ENCODE measurements at places on chromosomes 3 and 15.

DNA sequence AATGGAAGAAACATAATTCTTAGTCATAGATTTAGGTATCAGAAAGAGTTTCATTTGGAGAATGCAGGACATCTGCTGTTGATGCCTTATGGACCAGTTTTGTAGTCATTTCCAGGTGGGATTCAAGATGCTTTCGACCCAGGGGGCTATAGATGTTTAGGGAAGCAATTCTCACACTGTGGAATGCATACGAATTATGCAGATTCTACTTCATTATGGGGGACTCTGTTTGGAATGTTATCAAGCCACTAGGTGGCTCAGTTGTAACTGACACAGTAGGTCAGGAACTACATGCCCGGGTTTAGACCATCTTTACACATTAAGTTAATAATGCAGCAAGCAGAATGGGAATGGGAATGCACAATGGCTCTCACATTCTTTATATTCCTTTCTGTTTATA is 1359.8 kb downstream of the ZPLD1 start:
- DNase-seq: no peak

DNA sequence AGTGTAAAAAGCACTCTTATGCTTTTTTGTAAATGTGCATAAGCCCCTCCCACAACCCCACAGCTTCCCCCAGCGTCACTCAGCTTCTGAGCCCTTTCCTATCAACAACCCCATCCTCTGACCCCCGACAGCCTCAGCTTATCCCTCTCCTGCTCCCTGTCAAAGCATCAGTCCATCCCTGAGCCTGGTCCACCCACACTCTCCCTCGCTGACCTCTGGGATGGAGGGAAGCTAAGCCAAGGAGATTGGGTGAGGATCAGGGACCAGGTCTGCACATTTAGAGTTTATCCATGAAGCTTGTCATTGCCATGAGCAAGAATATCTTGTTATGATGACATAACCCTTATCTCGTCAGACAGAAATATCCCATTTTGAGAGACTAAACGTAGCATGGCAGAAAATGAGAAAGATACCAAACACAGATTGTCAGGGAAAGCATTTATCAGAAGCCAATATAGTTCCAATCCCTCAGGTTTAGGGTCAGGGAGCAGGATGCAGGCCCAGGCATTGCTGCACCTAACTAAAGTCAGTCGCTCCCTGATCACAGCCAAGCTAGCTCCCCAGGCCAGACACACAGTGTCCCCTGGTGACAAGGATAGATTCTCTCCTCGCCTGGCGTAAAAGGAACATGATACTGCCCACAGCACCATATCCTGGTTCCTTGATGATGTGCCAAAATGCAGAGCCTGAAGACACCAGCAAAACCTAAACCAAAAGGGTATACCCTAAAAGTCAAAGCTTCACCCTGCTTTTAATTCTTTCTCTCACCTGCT is 66.9 kb downstream of the DCLK3 start:
- no peak for DNase-seq

DNA sequence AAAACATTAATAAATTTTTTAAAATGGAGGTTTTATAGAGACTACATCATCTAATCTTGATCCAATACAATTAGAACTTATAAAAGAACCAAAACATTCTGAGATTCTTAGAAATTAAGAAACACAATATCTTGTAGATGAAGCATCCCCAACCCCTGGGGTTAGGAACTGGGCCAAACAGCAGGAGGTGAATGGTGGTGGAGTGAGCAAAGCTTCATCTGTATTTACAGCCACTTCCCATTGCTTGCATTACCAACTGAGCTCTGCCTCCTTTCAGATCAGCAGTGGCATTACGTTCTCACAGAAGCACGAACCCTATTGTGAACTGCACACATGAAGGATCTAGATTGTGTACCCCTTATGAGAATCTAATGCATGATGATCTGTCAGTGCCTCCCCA is 36.3 kb downstream of the KNL1 start:
- no peak for DNase-seq

- no peak for DNase-seq
These were observed 441.9 kb downstream of the PLOD2 start for GRCh38 chr3:145719114-145719513.

DNA sequence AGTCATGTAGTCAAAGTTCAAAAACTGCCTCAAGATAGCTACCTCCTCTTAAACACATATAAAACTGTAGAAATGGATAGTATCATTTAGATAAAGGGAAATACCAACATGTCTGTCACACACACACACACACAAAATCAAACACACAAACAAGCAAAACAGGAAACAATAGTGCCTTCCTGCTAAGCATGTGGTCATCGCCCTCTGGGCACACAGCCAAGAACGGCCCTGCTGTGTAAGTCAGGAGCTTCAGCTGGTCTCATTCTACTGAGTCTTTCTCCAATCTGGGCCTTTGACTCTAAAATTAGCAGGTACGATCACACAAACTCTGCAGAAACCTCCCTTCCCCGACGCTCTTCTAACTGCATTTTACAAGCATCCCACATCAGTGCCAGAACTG is 272.2 kb upstream of the CHRNA7 start:
- DNase-seq: no peak

DNA sequence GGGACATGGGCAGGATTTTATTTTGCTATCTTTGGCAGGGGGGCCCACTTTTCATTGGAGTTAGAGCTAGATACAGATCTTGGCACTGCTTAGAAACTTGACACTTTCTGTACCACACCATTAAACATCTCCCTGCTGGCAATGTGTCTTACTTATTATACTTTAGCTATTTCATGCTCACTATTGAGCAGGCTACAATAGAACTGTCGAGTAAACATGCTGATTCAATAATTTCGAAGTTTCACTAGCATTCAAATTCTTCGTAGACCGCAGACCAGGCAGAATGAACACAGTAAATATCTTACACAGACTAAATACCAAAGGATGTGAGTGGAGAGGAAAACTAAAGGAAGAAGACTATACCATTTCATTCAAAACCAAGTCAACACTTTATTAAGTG is 180.8 kb downstream of the UNC13C start:
- DNase-seq: no peak

- no peak for DNase-seq
These were observed 689.6 kb upstream of the NECTIN3 start for GRCh38 chr3:110381992-110382391.

DNA sequence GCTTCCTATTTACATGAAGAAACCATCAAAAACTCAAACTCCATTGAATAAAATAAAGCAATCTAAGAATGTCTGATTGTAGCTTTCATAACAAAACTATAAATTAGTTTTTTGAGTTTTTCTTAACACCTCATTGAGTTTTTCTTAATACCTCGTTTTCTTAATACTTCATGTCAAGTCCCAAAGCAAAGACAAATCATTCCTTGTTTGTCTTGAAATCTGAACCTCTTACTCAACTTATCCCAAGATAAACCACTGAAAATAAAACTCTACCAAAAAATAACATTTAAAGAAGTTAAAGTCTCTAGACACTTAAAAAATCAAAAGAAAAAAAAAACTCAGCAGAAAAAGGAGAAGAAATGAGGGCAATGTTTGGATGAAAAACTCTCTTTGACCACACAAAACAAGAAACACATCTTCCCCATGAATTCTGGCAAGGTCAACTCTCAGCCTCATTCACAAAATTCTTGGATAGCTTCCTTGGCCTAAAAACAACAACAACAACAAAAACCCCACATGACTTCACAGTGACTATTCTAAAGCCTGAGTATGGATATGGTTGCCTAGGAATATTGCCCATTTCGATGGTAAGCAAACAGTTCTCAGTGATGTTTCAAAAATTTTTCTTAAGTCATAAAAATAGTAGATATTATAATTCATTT is 38.2 kb downstream of the TMCC1 start:
- no peak for DNase-seq

DNA sequence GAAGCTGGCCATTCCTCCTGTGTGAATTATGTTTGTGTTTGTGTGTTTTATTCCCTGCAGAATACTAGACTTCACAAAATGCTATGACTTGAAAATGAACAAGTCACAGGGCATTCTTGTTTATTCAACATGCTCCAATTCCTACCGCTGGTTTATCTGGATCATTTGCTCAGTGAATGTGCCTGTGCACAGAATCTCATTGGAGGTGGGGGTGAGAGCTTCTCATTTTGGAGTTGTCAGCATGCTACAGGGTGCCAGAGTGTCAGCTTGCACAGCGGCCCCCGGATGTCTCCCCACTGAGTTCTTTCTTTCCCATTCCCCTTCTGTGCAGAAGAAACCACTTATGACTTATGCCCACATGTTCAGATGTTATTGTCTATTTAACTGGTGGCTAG is 428.7 kb downstream of the ROBO2 start:
- no peak for DNase-seq

DNA sequence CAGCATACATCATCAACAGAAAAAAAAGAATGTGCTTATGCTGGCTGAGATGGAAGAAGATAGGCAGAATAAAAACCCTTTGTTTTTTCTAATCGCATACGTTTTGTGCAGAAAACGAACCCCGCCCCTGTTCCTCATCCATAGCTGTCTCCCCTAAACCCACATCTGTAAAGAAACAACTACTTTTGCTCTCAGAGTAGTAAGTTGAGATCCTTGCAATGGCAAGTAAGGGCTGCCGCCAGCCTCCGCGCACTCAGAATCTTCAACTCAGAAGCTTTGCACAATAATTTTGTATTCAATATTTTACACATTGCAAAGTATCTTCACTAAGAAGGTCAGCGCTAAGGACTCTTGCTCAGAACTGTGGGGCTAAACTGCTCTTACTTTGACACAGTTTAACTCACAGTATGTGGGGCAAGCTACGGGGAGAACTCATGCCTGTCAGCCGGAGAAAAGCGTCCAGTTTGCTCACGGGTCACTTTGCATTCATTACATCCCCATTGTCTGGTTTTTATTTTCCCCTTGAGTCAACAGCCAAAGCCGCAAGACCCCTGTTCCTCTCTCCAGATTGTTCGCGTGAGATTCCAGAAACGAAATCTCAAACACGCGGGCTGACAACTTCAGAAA is 1.0 kb downstream of the LYSMD4 start:
- no peak for DNase-seq

- no peak for DNase-seq
These were observed 478.7 kb upstream of the WNT5A start for GRCh38 chr3:55965776-55966175.

GRCh38 chr3:46386205-46386604 is 15.5 kb downstream of the CCR5 start:
- no peak for DNase-seq

GRCh38 chr3:66133050-66133757 is 87.6 kb upstream of the SLC25A26 start:
- no peak for DNase-seq

DNA sequence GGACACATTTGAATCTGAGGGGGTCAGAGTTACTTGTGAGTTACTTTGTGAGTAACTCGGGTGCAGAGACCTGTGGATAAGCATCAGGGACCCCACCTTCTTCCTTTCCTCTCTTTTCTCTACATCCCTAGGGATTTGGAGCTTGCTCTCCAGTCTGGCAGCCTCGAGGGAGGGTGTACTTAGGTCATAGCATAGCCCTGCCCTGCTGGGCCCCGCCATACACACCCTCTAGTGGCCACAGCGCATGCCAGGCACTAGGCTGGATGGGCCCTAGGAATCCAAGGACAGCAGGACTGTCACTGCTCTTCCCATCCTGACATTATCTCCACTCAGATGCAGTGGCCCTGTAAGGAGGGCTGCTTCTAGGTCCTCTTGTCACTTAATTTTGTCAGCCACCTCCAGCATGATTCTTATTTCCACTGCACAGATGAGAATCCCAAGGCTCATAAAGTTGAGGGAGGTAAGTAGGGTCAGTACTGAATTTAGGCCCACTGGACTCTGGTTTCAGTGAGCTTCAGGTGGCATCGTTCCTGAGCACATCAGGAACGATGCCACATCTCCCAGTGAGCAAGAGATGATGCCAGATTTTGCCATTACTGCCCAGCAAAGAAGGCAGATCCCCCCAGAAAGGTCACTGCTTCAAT is 3.6 kb upstream of the SMAD6 start:
- DNase-seq: peak; percentile 40

GRCh38 chr3:31157047-31157694 is 262.7 kb upstream of the GADL1 start:
- no peak for DNase-seq

DNA sequence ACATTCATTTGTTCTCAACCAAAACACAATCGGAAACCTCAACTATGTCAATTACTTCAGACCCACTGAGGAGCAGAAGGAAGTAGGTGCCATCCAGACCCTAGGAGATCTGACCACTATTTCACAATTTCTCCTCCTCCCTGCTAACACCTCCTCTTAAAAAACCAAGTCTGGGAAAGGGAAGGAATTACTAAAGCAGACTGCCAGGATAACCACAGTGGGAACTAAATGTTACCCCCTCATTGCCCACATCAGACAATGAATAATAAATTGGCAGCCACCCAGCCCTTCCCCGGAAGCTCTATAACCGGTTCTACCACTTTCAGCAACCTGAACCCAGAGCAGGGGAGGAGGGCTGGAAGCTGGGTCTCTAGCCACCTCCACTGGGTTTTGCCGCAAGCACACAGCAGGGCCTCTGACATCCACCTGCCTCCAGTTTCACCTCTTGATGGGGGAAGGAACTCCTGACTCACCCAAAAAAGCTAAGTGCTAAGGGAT is 17.6 kb downstream of the C15orf62 start:
- peak; percentile 91 for DNase-seq

GRCh38 chr3:160287666-160288065 is 62.4 kb downstream of the C3orf80 start:
- no peak for DNase-seq

- no peak for DNase-seq
These were observed 11.4 kb upstream of the MEX3B start for GRCh38 chr15:82056958-82057823.

GRCh38 chr3:74165211-74165610 is 449.2 kb downstream of the CNTN3 start:
- DNase-seq: no peak

DNA sequence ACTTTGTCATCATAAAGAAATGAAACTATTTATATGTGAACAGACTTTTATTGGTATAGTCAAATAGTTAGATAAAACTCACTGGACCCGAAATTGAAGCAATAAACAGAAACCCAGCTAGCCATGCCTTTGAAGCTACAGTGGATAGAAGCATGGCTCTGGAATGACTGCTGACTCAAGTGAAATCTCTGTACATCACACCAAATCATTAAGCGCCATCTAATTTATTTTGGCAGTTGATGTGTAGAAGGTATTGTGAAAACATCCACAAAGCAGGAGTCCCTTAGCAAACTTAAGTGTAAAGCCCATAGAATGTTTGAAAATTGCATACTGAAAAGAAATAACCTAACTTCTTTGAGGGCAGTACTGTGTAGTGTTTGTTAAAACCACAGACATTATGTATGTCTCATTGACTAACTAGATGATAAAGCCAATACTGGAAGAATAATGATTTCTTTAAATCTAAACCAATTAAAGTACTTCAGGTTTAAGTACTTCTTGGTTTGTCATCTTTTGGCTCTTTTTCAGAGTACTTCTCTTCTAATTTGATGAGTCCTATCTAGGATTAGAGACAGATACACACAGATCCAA is 42.8 kb upstream of the FBXL22 start:
- DNase-seq: peak; percentile 90

GRCh38 chr3:168847291-168847883 is 751.7 kb upstream of the GOLIM4 start:
- DNase-seq: peak; percentile 20

DNA sequence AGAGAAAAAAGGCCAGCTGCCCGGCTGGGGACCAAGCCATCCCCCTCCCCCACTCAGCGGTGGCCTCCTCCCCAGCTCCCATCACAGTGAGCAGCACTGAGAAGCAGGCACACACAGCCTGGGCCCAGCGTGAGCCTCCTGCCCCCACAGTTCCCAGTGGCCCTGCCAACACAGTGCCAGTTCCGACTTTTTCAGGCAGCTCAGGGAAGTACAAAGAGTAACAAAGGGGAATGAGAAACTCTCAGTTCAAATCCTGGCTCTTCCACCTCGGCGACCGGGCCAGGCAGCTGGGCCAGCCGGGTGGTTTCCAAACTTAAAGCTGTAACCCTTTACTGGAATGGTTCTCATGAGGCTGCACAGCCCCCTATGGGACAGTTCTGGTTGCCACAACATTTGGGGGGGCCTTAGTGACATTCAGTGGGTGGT is 18.5 kb downstream of the TNK2 start:
- no peak for DNase-seq

All from NCI-H526 treated with DMSO at 0.1 percent for 48 hours (cell line).